T-helper 9 cell (primary cell): ENCODE measurements at places on chromosomes 1 and 21.

GRCh38 chr1:58783090-58783992 is 506 bp downstream of the JUN start:
- no peak for DNase-seq

GRCh38 chr1:243438815-243439214 is 183.0 kb downstream of the SDCCAG8 start:
- DNase-seq: no peak

DNA sequence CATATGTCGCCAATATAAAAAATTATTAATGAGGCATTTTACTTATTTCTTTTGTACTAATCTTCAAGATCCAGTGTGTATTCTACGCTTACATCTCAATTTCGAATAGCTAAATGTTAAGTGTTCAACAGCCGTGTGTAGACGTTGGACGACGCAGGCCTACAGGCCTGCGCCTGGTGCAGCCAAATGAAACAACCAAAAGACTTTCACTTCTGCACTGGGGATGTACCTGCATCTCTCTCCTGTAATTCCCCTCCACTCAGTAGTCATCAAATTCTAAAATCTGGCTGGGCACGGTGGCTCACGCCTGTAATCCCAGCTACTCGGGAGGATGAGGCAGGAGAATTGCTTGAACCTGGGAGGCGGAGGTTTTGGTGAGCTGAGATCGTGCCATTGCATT is 76.8 kb upstream of the HNRNPU start:
- DNase-seq: no peak

GRCh38 chr1:233241759-233242158 is 53.8 kb downstream of the PCNX2 start:
- no peak for DNase-seq

GRCh38 chr1:34113362-34113761 is 51.7 kb downstream of the CSMD2 start:
- DNase-seq: no peak

DNA sequence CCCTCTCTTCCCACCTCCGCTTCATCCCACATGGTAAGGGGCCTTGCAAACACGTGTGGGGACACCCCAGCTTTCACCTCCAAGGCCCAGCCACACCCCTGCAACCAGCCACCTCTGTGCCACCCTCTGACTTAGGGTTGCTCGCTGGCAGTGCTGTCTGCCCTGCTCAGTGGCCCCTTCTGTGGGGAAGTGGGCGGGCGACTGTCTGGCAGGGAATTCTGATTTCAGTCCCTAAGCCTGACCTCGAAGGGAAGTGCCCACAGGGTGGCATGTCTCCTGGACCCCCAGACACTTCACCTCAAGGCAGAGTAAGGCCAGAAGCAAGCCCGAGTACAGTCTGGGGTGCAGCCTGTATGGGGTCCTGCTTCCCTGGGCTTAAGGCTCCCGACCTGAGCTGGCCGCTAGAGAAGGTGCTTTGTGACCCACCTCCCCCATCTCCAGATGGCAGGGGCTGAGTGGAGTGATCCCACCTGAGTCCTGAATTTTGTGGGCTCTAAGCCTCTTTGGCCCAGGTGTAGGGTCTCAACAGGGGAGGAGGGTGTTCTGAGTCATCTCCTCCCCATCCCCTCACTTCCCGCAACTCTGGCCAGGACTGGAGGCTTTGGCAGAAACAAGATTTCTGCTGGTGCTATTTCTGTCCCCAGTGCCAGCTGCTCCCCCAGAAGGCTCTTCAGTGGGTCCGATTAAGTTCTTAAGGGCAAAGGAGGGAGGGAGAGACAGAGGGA is 7.0 kb downstream of the RD3 start:
- no peak for DNase-seq

- no peak for DNase-seq
Observed at GRCh38 chr1:215606564-215607168, 39.6 kb downstream of the KCTD3 start.

DNA sequence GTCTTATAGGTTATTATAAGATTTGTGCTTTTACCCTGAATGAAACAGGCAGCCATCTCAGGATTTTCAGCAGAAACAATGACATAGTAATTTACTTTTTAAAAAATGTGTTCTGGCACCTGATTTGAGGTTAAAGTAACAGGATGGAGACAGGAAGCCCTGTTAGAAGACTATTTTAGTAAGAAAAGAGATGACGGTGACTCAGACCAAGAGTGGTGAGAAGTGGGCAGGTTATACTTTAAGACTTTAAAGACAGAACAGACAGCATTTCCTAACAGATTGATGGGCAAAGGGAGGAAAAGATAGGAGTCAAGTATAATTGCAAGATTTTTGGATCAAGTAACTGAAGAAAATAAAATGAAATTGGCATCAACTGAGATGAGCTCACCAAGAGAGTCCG is 436.8 kb upstream of the NR5A2 start:
- DNase-seq: no peak

GRCh38 chr1:241101622-241102021 is 255.4 kb downstream of the RGS7 start:
- DNase-seq: no peak

DNA sequence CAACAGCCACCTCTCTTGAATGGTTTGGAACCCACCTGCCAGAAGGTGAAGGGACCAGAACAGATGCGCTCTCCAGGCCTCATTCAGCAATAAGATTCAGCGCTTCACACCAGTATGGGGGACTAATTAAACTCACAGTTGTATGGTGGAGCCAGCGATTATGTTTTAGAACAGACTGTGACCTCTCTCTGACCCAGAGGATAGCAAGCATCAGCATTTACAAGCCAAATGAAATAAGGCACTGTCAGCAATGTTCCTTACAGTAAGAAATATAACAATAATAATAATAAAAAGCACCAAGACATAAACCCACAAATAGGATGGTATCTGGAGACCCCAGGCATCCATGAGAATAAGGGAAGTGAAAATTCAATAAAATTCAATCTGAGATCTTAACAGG is 6.9 kb upstream of the CDC42BPA start:
- DNase-seq: no peak

GRCh38 chr1:160868141-160868540 is 5.5 kb upstream of the CD244 start:
- DNase-seq: no peak

GRCh38 chr21:27566521-27566920 is 599.6 kb upstream of the ADAMTS5 start:
- no peak for DNase-seq

- DNase-seq: no peak
Observed at GRCh38 chr1:191279266-191279800, 801.7 kb upstream of the BRINP3 start.

DNA sequence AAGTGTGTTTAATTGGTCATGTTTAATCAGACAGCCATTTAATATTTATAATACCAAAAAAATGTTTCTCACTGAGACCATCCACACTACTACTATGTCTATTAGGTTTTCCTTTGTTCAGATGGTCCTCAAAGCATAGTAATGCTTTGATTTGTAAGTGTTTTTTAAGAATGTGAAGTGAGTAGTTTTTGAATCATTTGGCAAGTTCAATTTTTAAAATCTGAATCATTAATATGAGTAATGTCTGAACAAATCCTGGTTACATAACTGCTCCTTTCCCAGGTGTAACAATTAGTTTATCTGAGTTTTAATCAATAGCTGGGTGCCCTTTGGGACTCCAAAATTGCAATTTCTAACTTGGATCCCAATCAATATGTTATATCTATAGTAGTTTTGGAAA is 23.5 kb upstream of the RPL5 start:
- no peak for DNase-seq

DNA sequence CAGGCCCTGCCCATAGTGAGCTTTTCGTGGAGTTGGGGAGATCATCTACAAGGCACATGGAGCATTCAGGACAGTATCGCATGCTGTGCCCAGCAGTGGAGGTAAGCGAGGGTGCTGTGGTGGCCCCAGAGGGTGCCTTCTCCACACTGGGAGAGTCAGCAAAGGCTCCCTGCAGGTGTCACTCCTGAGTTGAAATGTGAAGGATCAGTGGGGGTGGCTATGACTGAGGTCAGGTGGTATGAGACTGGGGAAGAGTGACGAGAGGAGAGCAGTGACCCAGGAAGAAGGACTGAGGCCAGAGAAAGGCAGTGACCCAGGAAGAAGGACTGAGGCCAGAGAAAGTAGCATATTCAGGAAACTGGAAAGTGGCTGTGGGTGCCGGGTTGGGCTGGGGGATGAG is 53.0 kb downstream of the SPAG17 start:
- DNase-seq: no peak

- DNase-seq: no peak
Observed at GRCh38 chr1:81708250-81708649, 92.5 kb upstream of the ADGRL2 start.

GRCh38 chr1:27887215-27888021 is 15.1 kb downstream of the THEMIS2 start:
- DNase-seq: peak; percentile 16

GRCh38 chr21:44614961-44615391 is 3.1 kb downstream of the KRTAP10-8 start:
- DNase-seq: no peak

- no peak for DNase-seq
Observed at GRCh38 chr1:185786524-185786923, 52.3 kb downstream of the HMCN1 start.

- no peak for DNase-seq
Observed at GRCh38 chr1:33055210-33056008, 18.7 kb upstream of the AK2 start.

DNA sequence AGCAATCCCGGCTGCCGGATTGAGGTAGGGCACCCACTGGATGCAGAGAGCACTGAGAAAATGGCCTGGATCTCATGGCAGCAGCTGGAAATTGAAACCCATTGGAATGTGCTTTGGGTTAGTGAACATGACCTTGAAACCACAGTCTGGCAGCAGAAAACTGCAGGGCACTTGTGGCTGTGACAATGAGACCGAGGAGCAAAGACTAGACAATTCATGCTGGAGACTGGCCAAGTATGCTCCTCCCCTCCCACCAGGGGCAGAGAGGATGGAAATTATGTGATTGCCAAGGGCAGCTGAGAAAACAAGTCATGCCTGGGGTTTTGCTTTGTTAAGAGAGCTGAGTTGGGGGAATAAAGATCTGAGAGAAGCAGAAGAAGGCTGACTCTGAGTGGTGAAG is 60.7 kb downstream of the ZNF697 start:
- no peak for DNase-seq

- DNase-seq: no peak
Observed at GRCh38 chr1:30525971-30526651, 197.3 kb downstream of the MATN1 start.

DNA sequence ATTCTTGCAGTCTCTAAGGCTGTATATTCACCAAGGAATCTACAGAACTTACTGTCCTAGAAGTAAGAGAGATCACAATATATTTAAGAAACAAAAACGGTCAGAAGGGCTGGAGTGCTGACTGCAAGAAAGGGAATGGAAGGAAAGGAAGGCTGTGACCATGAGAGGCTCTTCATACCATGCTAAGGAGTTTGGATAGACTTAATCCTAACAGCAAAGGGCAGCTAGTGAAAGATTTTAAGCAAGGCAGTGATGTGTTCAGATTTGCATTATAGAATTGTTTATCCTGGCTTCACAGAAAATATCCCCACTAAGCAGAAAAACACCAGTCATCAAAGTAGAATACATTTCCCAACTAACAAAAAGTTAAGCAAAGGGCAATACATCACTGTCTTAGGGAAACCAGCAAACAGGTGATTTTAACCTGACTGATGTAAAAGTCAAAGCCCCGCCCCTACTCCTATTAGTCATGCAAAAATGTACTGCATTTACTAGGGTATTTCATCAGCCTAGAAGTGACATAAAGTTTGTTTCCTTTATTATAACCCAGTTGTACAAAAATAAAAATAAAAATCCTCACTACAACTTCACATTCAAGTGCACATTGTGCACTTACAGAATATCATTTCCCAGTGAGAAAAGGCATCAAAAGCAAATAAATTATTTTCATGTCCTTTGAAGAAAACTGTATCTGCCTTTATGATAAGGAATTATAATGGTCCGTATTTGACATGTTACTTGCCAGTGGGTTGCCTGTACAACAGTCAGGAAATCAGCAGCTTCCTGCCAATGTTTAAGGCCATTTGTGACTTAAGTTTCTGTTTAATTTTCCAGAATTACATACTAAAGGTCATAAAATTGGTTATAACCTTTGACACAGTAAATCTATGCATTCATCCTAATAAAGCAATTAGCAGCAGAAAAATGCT is 17.2 kb downstream of the JAK1 start:
- DNase-seq: no peak

DNA sequence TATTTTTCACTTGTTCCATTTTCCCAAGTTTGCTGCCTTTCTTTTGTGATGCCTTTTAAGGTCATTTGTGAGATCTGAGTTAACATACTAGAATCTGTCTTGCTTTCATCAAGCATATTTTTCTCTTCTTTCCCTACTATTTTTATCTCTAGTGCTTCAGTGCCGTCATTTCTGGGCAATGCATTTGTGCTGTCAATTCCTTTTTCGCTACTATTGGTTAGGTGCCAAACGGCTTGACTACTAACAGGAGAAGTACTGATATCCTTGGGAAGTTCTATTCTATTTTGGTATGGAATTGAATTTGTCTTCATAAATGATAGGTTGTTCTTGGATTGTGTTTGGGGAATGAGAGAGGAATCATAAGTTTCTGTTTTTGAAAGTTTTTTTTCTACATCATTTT is 42.2 kb downstream of the LRRC53 start:
- DNase-seq: no peak

- no peak for DNase-seq
Observed at GRCh38 chr1:230746617-230747016, 571 bp upstream of the CAPN9 start.

- DNase-seq: no peak
Observed at GRCh38 chr1:232283864-232284263, 346.1 kb downstream of the SIPA1L2 start.

- no peak for DNase-seq
Observed at GRCh38 chr1:8711151-8711550, 106.3 kb downstream of the RERE start.

GRCh38 chr1:42142894-42143675 is 10.1 kb upstream of the GUCA2B start:
- no peak for DNase-seq

GRCh38 chr1:90046635-90047034 is 51.7 kb downstream of the ZNF326 start:
- no peak for DNase-seq

DNA sequence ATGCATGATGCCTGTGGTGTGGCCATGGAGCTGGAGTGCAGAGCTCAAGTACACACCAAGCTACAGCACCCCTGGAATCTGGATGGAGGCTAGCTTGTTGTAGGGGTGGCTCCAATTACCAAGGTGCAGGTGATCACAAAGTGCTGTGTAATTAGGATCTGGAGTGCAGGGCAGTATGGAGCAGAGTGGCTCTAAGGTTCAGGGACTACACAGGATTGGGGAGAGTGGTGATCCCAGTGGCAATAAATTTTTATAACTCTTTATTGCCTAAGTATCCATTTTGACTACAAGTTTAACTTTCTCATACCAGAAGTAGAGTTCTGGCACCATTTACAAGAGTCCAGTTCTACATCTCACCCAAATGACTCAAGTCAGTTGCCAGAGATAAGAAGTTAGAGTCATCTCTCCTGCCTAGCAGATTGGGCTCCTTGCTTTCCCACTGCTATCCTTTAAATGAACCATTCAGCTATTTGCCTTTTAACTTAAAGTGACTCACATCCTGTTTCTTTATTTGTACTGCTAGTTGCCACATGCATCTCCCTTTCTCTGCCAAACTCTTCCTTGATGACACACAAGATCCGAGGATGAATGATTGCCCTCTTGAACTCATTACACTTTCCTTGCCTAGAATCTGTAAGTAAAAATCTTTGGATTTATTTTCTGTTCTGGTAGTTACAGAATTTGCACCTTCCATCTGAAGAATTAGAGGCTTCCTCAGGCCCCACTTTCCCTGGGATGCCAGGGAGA is 427.2 kb downstream of the KCNT2 start:
- DNase-seq: no peak
